Neural crest cell (in vitro differentiated cells): ENCODE measurements at places on chromosomes 3 and 15. TPM values are rescaled to one million over a fixed set of nuclear protein-coding genes. Genes with fewer than 3 reads are reported as not detected.

GRCh38 chr15:89781891-89782618 is 5.9 kb downstream of the MESP2 start:
- no peak for DNase-seq

DNA sequence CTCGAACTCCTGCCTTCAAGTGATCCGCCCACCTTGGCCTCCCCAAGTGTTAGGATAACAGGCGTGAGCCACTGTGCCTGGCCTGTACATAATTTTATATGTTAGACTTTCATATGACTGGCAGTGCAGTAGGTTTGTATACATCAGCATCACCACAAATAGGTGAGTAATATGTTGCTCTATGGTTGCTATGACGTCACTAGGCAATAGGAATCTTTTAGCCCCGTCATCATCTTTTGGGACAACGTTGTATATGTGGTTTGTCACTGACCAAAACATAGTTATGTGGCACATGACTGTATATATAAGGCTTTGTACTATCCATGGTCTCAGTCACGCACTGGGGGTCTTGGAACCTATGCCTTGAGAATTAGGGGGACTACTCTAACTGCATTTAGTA is 17.0 kb upstream of the DNAJC19 start:
- DNase-seq: no peak

DNA sequence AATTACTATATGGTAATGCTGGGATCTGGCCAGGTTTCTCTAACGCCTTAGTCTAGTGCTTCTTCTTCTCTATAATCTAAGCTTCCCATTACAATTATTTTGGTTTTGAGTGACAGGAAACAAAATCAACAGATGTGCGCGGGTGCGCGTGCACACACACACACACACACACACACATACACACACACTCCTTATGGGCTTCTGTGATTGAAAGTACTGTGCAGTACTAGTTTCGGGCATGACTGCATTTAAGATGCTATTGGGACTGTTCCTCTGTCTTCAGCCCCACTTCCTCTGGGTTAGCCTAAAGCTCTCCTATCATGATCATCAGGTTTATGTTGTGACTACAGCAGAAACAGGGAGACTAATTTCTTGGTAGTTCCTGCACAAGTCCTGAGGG is 32.2 kb downstream of the EPHB1 start:
- DNase-seq: no peak

Gene SI
- total RNA-seq: not detected in 2 replicates

DNA sequence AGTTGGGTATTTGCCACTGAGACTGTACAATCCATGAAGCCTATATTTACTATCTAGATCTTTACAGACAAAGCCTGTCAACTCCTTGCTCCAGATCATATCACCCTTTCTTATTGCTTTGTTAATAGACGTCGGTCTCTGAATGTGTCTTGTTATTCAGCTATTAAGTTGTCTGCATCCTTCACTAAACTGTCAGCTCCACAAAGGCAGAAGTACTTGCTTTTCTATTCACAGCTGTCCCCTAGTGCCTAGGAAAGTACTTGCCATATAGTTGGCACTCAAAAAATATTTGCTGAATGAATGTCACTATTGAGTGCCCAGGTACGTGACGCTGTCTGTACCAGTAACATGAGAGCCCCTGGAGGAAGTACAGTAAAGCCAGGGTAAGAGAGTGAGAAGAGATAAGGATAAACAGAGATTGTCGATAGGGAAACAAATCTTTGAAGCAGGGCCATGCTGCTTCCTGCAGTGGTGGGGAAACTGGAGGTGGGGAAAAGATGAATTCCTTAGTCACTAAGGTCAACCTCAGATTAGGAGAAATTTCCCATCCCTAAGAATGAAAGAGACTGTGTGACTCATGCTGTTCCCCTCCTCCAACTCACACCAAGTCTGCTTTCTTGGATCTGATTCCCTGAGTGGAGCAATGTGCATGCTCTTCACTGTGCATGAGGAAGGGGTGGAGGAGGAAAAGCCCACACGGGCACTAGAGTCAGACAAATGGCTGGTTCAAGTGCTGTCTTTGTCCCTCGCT is 36.3 kb downstream of the PRICKLE2 start:
- DNase-seq: no peak
